Stimulated activated CD8-positive, alpha-beta memory T cell treated with anti-CD3 and anti-CD28 coated beads, Interleukin-15, amount 100 ng/mL, for 4 hours (primary cell): ENCODE measurements at places on chromosomes 4 and X.

GRCh38 chr4:147954850-147955249 lies 223.0 kb downstream of the ARHGAP10 start:
- no peak for DNase-seq

GRCh38 chrX:140343226-140343868 lies 161.5 kb downstream of the SOX3 start:
- DNase-seq, result no peak

- DNase-seq, result no peak
Observed at GRCh38 chrX:52363247-52363883, 5.5 kb upstream of the XAGE2 start.

GRCh38 chr4:186887291-186887700 lies 163.6 kb upstream of the FAT1 start:
- no peak for DNase-seq

DNA sequence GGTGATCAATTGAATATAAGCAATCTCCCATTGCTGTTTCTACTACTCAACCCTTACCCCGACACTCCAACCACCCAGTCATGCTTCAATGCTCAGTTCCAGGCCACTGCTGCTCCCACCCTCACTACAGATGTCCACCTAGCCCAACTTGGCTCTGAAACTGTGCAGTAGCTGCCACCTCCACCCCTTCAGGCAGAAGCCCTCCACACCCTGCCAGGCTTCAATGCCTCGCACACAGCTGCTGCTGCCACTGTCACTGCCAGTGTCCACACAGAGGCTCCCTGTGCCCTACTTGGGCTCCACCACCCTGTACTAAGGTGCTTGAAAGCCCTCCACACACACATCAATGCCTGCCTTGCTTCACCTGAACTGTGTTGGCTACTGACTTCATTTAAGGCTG lies 34.6 kb downstream of the LAMTOR3 start:
- DNase-seq, result no peak

GRCh38 chrX:15988661-15989603 lies 134.3 kb upstream of the AP1S2 start:
- no peak for DNase-seq

- no peak for DNase-seq
Observed at GRCh38 chr4:95701500-95702170, 138.3 kb upstream of the PDHA2 start.
